ENCODE measurements at places on chromosomes 6 and 20. TPM values are rescaled to one million over a fixed set of nuclear protein-coding genes. Genes with fewer than 3 reads are reported as not detected.

SNX21 gene
- total RNA-seq: 3.5 TPM

SLC12A5 gene
- total RNA-seq: not detected

EMILIN3 gene
- not detected for total RNA-seq

CST2 gene
- total RNA-seq: not detected

CLIC1 gene
- 91.0 TPM for total RNA-seq

FIG4 gene
- 14.8 TPM for total RNA-seq

MAK gene
- total RNA-seq: not detected

RPP40 gene
- 6.3 TPM for total RNA-seq

TPX2 gene
- total RNA-seq: 0.44 TPM

PPDPF gene
- total RNA-seq: 208 TPM

TRIM27 gene
- total RNA-seq: 108 TPM

GRCh38 chr20:4673371-4674001, 48.2 kb upstream of the PRND start:
- no peak for DNase-seq

GRCh38 chr6:32833664-32834063, 4.9 kb downstream of the TAP2 start:
- DNase-seq: no peak

GRCh38 chr20:57883761-57884160, 173.9 kb upstream of the PMEPA1 start:
- no peak for DNase-seq

DNA sequence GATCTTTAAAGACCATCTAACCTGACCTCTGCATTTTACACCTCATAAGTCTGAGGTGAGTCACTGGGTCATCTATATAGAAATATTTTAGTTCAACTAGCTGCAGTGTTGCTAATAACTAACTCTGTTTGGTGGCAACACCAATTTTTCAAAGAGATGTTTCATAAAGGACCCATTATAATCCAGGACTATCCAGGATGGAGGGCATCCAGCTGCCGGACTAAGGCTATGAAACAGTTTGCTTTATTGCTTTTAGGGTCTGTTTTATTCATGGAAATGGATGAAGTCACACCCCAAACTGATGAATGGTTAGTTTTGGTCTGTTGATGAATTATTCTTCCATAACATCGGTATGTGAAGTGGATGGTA, 204.2 kb upstream of the GMDS start:
- DNase-seq: no peak

DNA sequence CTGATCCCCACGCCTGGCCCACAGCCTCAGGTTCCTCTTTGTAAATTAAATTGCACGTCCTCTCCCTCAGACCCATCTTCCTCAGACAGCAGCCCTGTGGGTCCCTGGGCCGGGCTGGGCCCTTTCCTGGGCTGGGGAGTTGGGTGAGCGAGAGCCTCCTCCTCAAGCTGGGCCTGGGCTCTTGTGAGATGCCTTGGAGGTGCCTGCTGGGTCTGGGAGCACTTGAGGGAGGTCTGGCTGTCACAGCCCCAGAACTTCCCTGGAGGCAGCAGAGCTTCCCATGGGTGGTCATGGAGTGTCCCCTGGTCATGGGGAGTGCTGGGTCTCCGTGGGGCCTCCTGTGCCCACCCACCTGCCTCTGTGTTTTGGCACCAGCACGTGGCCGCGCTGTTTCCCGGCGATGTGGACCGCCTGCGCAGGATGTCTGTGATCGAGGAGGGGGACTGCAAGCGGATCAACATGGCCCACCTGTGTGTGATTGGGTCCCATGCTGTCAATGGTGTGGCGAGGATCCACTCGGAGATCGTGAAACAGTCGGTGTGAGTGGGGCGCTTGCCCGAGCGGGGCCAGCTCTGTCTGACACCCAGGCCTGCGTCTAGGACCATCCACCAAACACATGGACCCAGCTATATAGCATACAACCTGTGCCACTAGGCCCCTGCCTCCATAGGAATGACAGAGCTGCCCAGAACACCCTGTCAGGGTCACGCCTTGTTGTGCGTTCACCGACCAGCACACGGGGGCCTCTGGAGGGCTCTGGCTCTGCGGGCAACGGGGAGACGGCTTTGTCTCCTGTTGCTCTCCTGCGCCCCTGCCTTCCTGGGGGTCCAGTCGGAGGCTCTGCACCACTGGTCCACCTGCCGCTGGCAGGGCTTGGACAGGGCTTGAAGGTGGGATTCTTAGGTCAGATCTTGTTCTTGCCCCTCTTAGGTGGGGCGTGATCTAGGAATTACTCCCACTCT, 33.0 kb downstream of the PYGB start:
- no peak for DNase-seq

GRCh38 chr6:10595731-10596664, 74.8 kb downstream of the GCNT2 start:
- no peak for DNase-seq

GRCh38 chr6:29516108-29516507, 28.4 kb upstream of the MAS1L start:
- DNase-seq: peak; percentile 56

GRCh38 chr6:4872841-4873240, 96.6 kb downstream of the CDYL start:
- no peak for DNase-seq

- DNase-seq: no peak
These were observed 76.6 kb upstream of the CHD6 start for GRCh38 chr20:41694796-41695195.

GRCh38 chr6:105803442-105803841, 282.7 kb upstream of the PRDM1 start:
- no peak for DNase-seq

GRCh38 chr6:87724983-87725811, 23.2 kb upstream of the AKIRIN2 start:
- no peak for DNase-seq

DNA sequence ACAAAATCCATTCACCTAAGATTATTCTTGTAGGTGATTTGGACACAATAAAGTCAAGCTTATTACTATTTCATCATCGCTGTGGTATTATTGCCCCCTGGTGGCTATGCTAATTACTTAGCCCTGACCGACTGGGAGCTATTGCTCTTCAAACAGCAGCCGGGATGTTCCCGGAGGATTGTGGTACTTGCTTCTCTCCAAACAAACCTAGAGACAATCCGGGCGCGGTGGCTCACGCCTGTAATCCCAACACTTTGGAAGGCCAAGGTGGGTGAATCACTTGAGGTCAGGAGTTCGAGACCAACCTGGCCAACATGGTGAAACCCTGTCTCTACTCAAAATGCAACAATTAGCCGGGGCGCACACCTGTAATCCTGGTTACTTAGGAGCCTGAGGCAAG, 15.4 kb upstream of the STMND1 start:
- peak; percentile 7 for DNase-seq

DNA sequence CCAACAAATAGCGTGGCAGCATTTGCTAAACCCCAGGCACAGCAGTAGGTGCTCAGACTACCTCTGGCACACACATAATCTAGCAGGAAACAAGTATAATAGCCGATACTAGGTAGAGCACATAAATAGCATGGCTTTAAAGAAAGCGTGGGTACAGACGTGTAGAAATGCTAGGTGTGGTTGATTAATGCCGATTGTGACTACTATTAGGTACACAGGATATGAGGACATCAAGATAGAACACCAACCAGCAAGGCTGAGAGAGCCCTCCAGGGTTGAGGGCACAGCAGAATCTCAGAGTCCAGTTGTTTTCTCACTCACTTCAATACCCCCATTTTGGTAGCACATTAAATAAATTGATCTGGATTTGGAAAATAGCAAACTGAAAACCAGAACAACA, 100.5 kb downstream of the PKHD1 start:
- DNase-seq: no peak

DNA sequence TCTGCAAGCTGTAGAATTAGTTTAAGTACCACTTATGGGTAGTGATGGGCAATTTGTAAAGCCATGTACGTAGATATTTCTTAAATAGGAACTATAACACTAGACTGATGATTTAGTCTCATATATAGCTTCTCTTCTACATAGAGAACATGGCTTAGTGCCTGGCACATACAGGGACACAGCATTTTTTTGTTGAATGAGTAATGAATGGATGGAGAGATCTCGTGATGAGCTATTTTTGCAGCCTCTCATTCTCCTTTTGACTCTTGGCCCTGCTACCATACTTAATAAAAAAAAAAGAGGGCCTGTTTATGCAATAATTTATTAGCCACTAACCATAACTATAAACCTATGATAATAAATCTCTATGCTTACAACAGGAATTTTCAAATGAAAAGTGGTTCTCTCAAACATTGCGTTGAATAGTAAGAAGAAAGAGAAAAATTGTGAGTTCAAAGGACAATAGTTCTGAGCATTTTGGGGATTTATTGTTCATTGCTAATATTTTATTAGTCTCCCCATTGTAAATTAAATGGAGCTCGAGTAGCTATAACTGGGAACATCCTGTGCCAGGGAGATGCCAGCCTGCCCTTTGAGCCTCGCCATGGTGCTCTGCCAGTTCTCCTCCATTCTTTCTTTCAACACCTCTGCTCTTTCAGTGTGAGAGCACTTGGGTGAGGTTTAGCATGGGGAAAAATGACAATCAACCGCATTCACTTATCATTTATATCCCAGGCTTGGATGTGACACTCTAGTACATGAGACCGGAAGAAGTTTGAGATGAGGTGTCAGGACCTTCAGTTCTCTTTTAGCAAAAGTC, 14.7 kb upstream of the RCAN2 start:
- DNase-seq: no peak

GRCh38 chr6:79673947-79674346, 42.8 kb downstream of the SH3BGRL2 start:
- no peak for DNase-seq

DNA sequence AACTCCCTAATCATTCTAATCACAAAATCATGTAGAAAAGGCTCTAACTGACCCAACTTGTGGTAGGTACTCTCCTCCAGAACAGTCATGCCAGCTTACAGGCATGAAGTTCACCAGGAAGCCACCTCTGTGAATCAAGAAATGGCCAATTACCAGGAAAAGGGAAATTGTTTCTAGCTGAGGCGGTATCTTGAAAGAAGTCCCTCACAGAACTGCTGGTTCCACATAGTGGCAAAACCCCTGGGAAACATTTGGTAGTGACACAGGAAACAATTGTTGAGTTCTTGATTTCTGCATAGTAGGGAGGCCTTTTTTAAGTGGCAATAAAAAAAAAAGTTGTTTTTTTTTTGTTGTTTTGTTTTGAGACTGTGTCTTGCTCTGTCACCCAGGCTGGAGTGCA, 3.4 kb upstream of the ZHX3 start:
- no peak for DNase-seq

DNA sequence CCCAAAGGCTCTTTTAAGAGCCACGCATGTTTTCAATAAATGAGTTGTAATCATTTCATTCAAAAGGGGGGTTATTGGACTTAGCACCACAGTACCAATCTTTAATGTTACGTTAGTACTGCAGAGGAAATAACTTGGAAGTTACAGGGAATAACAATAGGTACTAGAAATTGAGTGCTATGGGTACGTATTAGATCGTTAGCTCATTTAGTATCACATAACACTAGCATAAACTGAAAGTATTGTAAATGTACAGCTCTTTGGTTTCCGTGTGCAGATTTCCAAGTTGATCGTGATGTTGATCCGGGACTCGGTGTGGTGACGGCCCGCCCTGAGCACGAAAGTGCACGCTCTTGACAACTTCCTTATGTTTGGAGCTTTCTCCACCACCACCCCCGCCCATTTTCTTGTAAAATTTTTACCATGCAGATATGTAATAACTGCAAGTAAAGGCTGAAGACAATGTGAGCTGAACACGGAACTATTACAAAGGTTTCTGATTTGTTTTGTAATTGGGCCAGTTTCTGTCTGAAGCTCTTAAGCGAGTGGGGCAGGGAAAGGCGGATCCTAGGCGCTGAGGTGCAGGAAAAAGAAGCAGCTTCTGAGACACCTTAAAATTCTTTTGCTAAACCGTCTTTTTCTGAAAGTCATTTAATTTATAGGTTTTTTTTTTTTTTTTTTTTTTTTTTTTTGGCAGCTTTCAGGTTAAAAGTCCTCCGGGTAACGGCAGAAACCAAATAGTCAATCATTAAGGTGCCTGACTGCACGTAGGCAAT, 71.5 kb downstream of the HFE start:
- DNase-seq: peak; percentile 87

- no peak for DNase-seq
These were observed 16.3 kb upstream of the OR2B6 start for GRCh38 chr6:27940766-27941165.

DNA sequence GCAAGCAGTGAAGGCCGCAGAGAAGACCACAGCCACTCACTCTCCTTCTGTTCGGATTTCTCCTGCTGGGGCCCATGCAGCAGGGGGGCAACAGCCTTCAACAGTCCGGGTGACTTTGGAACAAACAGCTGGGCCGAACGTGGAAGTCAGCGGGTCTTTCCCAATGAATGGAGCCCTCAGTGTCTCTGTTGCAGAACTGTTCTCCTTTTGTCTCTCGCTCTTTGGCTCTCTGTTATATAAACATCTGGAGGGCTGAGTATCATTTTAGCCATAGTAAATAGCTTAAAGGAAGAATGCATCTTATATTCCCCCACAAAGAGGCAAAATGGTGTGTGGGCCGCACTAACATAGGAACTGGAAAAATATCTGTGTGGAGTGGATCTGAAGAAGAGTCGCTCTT, 136.7 kb upstream of the RALGAPA2 start:
- DNase-seq: no peak

- no peak for DNase-seq
These were observed 191.3 kb upstream of the ARG1 start for GRCh38 chr6:131381709-131382093.

DNA sequence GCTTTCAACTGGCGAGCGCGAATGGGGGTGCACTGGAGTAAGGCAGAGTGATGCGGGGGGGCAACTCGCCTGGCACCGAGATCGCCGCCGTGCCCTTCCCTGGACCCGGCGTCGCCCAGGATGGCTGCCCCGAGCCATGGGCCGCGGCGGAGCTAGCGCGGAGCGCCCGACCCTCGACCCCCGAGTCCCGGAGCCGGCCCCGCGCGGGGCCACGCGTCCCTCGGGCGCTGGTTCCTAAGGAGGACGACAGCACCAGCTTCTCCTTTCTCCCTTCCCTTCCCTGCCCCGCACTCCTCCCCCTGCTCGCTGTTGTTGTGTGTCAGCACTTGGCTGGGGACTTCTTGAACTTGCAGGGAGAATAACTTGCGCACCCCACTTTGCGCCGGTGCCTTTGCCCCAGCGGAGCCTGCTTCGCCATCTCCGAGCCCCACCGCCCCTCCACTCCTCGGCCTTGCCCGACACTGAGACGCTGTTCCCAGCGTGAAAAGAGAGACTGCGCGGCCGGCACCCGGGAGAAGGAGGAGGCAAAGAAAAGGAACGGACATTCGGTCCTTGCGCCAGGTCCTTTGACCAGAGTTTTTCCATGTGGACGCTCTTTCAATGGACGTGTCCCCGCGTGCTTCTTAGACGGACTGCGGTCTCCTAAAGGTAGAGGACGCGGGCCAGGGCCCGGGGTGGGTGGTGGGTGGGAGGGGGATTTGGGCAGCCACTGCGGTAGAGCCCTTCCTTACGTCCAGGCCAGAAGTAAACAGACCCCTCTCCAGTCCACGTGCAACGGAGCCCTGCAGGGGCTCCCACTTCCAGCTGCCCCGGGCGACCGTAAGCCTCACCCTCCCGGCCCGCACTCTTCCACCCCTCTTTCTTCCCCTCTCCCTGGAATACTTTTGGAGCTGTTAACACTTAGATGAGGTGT, 998 bp downstream of the BMP2 start:
- no peak for DNase-seq

All from CD4-positive, alpha-beta memory T cell (primary cell).